Lung (tissue), 17 donors: ENCODE measurements at places on chromosomes 1 and 21.

GRCh38 chr1:169326261-169326955 lies 41.2 kb downstream of the NME7 start:
- DNase-seq, result no peak

DNA sequence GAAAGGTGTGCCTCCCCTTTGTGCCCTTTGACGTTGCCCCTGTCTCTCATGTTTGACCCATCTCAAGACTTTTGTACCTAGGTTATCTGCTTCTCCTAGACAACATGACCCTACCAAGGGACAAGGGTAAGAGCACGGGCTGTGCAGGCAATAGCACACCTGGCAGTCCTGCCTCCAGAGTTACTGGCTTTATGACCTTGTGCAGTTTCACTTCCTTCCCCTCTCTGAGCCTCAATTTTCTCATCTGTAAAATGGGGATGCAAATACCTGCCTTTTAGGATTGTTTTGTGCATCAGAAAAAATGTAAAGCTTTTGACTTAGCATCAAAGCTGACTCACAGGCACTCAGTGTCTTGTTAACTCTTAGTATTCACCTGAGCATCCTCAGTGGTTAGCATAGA lies 36.4 kb downstream of the ELK4 start:
- DNase-seq, result no peak

DNA sequence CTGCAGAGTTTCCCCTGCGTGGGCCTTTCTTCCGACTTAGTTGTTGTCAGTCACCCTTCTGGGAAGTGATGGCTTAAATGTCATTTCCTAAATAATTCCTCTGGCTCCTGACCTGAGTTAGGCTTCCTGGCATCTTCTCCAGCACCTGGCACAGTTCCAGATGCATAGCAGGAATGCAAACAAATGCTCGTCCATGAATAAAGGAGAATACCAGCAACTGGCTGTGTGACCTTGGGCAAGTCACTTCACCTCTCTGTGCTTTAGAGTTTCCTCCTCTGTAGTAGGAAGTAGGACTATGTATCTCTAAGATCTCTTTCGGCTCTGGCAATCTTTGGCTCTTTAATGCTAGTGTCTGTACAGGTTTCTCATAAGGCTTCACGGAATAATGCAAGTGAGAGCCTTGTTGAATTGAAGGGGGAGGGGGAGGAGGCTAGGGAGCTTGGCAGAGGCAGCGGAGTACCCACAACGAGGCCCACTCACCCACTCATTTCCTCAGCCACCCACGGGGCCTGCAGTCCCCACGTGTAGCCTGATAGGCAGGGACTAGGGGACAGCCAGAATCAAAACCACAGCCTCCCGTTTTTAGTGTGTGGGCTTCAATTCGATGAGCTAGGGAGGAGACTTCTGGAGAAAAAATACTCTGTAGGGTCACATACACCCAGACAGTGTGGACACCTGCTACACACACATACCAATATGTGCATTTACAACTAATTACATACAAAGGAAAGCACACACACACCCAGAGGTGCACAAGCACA lies 48.1 kb downstream of the TENT5C start:
- no peak for DNase-seq

DNA sequence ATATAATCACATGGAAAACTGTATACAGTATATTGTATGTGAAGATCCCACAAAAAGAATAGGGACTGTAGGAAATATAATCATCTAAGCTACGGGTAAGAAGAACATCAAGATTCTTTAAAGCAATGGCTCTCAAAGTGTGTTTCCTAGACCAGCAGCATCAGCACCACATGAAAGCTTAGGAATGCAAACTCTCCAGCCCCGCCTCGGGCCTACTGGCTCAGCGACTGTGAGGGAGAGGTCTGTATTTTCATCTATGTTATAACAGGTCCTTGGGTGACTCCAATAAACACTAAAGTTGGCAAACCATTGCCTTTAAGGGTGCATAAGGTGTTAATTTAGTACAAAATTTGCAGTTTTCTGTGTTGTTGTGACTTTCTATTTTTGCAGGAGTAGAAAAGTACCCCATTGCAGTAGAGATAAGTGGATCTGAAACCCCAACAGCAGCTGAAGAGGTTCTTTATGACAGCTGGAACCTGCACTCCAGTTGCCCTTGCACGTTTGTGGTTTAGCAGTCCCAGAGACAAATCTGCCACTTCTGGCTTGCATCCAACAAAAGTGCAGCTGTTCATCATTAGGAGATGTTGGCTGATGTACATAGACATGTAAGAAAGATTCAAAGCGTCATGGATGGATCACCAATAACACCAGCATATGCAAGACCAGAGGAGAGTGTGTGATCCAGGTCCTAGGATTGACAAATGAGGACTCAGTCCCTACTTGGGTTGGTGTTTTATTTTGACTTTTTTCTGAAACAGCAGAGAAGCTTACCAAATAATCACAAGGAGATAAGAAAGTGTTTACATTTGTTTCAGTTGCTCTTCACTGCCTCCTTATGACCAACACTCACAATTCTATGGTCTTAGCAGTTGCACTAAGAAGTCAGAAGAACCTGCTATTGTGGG lies 15.9 kb upstream of the IFNAR1 start:
- peak; percentile 80 for DNase-seq

- DNase-seq, result no peak
These were observed 8.6 kb upstream of the TFF1 start for GRCh38 chr21:42374864-42375499.

- DNase-seq, result no peak
These were observed 34.1 kb downstream of the PTPRF start for GRCh38 chr1:43564551-43565348.

DNA sequence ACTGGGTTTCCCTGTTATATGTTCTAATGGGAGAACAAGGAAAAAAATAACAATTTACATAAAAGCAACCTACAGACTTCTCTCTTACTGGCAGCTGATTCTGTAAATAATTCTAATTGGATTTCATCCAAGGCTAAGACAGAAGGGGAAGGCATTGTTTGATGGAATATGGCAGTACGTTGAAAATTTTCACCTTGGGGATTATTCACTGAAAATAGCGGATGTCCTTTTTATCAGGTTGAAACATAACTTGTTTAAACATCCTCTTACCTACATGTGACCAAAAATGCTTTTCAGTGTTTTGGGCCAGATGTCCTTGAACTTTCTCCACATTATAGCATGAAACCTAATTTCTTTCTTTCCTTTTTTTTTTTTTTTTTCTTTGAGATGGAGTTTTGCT lies 24.9 kb downstream of the TSNAX start:
- peak; percentile 28 for DNase-seq

DNA sequence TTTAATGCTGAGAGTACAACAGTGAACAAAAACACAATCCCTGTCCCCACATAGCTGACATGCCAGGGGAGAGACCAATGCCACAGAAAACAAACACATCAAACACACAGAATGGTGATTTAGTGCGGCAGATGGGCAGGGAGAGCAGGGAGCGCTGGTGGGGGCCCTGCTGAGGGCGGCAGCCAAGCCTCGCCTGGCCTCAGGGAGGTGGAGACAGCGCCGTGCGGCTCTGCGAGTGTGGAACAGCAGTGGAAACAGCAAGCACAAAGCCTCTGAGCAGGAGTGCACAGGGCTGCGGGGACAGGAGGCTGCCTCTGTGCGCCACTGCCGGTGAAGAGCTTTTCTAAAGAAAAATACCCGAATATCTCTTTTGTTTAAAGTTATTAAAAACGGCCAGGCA lies 17.0 kb downstream of the MCM3AP start:
- no peak for DNase-seq

DNA sequence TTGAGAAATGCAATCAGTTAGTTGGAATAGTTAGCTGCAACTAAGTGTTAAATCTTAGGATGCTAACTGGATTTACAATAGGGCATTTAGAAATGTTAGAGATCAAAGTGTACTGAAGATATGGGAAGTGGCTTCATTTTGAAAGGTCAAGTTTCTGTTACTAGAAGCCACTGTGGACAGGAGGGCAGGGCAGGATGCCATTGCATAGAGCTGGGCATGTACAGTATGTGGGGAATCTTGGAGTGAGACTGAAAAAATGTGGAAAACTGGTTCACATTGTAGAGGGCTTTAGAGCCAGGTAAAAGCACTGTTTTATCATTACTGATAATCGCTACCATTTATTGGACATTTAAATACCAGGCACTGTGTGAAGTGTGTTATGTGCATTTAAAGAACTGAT lies 31.0 kb downstream of the ARID1A start:
- DNase-seq, result no peak

GRCh38 chr1:216183454-216183853 lies 239.8 kb downstream of the USH2A start:
- DNase-seq, result no peak

GRCh38 chr1:22222723-22223122 lies 79.8 kb upstream of the WNT4 start:
- no peak for DNase-seq

DNA sequence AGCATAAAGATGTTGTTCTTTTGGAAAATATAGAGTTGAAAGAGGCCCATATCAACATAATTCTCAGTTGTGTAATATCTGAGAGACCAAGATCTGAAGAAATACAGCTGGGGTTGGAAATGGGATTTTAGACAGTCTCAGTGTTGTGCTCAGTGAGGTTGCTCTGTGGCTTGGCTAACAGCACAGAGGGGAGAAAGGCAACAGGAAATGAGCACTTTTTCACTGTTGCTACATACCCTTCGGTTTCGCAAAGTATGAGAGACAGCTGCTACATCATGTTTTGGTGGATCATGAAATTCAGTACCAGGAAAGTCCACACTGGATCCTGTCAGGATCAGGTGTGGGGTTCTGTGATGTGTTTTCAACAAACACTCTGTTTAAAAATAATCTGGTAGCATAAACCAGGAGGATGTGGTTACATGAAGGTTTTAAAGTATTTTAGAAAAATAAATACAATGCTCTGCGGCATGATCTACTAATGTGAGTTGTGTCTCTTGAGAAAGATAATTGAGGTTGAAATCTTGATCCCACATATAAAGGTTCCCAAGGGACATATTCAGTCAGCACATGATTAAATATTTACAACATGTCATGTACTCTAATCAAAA lies 7.0 kb upstream of the GPR88 start:
- peak; percentile 73 for DNase-seq

- DNase-seq, result peak; percentile 72
These were observed 3.6 kb upstream of the INAVA start for GRCh38 chr1:200890818-200891773.

DNA sequence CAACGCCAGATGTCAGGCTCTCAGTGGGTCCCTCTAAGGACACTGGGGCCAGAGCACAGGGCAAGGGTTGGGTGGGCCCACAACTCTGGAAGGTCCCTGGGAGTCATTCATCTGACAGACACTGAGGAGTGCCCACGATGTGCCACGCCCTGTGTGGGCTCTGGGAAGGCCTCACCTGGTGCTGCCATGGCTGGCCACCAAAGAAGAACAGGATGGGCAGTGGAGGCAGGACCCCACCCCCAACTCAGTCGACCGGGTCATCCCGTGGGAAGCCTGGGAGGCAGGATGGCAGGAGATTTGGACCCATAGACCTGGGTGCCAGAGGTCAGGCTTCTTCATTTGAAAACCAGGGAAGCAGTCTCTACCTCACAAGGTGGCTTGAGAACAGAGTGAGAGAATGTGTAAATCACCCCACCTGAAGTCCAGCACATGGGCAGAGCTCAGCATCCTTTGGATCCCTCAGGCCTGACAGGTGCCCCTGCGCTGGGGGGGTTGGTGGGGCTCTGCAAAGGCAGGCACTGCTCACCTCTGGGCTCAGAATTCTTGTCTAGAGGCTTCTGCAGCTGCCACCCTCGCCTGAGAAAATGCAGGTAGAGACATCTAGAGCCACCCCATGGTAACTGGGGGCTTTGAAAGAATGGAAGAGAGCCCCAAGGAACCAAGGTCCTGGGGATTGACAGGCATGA lies 1.2 kb upstream of the SELENON start:
- no peak for DNase-seq

- DNase-seq, result peak; percentile 29
These were observed 3.1 kb downstream of the BACE2 start for GRCh38 chr21:41170859-41171609.

DNA sequence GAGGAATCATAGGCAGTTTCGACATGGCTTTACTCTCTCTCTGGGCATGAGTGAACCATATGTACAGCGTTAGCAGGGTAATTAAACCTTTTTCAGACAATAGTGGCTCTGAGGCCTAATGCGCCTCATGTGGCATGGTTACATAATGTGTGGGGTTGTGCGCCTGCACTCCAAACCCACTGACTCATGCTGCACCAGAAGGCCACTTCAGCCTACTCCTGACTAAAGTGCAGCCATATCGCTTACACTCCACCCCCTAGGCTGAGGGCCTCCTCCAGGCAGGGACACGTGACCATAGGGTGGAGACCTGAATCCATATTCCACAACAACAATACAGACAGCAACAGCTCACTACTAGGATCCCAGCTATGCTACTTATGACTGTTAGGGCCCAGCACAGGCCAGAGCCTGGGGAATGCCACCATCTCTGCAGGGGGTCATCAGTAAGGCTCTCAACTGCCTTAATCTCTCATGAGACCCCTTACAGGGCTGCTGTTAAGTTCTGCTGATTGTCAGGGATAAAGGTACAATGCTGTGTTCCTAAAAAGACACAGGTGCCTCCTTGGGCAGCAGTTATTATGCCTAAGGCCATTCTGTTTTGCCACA lies 13.4 kb upstream of the ODF2L start:
- DNase-seq, result no peak

DNA sequence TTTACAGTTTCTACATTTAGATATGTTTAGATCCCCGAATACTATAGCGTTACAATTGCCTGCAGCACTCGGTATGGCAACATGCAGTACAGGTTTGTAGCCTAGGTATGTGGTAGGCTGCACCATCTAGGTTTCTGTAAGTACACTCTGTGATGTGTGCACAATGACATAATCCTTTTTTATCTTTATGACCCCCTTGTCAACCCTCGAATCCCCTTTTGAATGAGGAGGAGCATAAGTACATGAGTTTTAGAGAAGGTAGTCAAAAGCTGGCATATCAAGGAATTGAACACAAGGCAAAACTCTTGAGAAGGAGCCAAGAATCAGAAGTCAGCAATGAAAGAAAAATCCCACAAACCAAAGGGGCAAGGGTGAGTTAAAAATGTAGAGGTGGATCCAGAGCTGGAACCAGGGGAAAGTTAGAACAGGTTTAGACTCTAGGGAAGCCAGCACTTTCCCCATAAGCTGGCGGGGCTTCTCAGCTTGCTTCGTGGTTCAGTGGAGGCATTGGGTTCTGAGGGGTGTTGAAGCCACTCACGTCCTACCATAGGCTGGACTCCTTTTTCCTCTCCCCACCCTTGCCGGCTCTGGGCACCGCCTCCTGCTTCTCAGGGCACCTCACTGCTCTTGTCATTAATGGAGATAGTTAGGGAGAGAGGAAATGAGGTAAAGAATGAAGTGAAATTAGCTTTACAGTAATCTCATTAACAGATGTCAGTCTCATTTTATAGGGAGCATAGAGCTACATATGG lies 31.3 kb downstream of the OLFML3 start:
- DNase-seq, result no peak

- peak; percentile 95 for DNase-seq
These were observed 306.4 kb downstream of the DUSP10 start for GRCh38 chr1:221435504-221435904.

DNA sequence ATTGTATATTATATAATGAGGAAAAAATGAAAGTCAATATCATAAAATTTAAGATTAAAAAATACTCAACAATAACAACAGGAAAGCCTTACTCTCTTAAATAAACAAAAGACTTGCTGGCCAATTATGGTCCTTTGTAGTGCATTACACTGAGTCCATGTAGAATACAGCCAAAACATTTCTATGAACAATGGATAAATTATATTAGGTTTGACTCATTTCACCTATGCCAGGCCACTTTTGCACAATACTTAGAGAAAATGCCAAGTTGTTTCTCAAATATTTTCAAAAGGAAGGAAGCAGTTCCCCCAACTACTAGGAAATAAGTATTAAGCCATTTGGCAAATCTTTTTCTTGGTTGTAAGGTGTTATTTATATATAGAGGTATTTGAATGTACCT lies 19.8 kb upstream of the UCK2 start:
- DNase-seq, result no peak
